ENCODE measurements at places on chromosomes 16 and 17.

GRCh38 chr16:77816293-77816692, 27.9 kb downstream of the VAT1L start:
- no peak for DNase-seq

DNA sequence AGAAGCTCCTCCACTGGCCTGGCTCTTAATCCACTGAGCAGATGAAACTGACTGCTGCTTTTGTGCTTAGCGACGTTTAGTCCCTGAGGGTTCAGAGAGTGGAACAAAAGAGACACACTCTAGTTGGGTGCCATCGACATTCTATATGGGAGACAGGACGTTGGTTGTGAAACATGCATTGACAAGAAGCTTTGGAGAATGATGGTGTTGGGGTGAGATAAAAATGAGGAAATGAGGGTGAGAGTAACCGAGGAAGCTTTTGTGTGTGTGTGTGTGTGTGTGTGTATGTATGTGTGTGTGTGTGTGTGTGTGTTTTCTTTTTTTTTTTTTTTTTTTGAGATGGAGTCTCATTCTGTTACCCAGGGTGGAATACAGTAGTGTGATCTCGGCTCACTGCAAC, 89.5 kb downstream of the ABCC1 start:
- no peak for DNase-seq

GRCh38 chr17:73533127-73533526, 111.1 kb downstream of the SDK2 start:
- DNase-seq, result no peak

DNA sequence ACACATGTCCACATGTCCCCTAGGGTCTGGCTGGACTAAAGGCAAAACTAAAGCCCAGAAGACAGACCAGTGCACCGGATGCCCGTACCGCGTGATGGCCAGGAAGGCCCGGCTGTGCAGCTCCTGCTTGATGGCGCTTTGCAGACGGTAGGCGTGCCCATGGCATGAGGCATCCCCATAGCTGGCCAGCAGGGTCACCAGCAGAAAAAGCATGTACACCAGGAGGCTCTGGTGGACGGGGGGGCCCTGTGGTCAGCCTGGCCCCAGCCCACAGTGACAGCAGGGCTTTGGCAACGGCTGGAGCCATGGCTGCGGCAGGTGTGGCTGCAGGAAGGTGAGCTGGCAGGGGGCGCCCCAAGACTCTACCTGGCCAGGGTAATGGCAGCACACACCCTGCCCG, 42.8 kb downstream of the PKD1 start:
- DNase-seq, result no peak

DNA sequence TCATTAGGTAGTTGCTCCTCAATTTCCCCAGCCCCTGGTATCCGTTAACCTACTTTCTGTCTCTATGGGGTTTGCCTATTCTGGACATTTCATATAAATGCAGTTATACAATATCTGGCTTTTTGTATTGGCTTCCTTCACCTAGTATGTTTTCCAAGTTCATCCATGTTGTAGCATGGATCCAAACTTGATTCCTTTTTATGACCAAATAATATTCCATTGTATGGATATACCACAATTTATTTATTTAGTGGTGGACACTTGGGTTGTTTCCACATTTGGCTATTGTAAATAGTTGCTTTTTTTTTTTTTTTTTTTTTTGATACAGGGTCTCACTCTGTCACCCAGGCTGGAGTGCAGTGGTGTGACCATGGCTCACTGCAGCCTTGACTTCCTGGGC, 15.9 kb downstream of the EPN2 start:
- DNase-seq, result no peak

DNA sequence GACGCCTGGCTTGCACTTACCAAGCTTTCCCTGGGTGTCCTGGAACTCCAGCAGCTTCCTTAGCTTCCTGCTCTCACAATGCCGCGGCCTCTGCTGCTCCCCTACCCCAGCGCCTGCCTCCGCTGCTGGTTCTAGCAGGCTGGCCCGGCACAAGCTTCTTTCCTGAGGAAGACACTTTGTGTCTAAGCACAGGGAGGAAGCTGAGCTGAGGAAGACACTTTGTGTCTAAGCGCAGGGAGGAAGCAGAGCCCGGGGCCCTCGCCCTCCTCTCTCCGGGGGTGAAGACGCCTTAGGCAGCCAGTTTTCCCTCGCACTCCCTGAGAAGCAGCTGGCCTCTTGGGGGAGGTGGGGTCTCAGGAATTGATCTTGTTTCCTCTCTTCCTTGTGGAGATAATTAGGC, 64.9 kb downstream of the PLD6 start:
- DNase-seq, result no peak

DNA sequence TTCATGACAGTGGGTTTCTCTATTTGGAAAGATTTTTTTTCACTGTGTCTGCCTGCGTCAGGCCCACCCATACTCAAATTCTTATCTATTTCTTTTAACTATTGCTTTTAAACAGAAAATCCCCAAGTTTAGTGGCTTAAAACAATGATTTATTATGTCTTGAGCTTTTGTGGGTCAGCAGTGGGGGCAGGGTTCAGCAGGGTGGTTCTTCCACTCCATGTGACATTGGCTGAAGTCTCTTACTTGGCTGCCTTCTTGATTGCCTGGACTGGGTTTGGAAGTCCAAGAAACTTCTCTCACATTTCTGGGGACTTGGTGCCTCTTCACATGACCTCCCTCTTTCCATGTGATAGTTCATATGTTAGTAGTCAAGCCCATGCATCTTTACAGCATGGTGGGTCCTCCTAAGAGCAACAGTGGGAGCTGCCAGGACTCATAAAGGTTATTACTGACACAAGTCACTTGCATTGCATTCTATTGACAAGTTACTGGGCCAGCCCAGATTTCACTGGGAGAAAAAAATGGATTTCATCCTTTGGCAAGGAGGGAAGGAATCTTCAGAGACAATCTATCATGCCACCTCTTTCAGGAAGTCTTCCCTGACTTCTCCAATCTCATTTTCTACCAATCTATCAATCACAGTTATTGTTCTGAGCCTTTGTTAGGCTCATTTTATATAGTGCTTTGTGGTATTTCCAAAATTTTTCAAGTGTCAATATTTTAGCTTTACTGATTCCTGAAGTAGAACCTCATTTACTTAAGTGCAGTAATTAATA, 436.1 kb downstream of the XYLT1 start:
- no peak for DNase-seq

DNA sequence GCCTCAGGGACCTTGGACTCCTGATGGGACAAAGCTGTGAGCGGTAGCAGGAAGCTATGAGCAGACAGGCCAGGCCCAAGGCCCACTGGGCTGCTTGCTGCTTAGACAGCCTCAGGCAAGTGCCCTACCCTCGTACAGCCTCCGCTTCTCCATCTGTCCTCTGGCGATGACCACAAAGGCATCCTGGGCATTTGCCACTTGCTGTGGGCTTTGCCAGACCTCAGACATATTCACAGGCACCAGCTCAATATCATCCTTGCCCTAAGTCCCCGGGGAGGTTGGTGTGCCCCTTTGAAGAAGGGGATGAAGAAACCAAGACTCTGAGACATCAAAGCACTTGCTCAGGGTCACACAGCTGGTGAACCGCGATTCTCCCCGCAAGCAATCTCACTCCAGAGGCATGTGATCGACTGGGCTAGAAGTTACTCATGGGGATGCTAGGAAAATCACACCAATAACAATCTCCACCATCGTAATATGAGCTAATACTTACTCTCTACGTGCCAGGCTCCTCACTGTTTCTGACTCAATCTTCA, 21.7 kb downstream of the PPL start:
- DNase-seq, result no peak

DNA sequence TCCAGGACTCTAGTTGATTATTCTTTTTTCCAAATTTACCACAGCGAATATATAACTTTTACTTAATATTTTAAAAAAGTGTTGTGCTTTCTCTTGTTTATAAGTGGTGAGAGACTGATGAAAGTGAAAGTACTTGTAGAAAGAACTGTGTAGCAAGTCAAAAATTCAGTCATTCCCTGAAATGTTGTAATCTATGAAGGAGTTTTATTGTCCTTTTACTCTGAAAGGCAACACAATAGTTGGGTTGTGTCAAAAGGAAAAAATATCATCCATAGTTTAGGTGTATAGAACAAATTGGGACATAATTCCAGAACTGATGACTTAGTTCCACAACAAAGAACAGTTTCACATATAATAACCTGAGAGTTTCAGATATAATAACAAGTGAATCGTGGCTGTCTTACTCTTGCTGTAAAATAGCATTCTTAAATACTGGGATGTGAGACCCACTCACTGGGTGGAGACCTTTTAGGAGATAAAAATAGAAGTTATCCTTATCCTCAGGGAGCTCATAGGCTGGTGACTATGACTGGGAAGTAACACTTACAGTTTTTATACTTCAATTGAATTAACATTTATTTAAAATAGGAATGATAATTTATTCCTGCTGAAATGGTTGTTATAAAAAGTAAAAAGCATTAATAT, 20.6 kb downstream of the CYB5B start:
- no peak for DNase-seq

GRCh38 chr17:19254651-19255050, 17.5 kb downstream of the EPN2 start:
- no peak for DNase-seq

- no peak for DNase-seq
Observed at GRCh38 chr16:50878966-50879615, 137.2 kb downstream of the CYLD start.

DNA sequence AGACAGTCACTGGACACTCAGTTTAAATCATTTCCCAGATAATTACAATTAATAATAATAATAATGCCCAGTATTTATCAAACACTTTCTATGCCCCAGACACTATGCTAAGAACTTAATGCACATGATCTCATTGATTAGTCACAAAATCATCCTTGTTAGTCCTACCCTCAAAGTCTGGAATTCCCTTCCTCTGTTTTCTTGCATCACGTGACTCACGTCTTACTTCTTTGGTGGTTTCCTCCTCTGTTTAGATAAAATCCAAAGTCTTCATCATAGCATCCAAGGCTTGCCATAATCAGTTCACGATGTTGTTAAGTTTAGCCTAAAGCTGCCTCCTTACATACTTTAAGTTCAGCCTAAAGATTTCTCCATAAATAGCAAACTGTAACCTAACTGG, 471.9 kb downstream of the PMP22 start:
- DNase-seq, result no peak

- no peak for DNase-seq
Observed at GRCh38 chr16:68792465-68793324, 50.6 kb upstream of the TANGO6 start.

DNA sequence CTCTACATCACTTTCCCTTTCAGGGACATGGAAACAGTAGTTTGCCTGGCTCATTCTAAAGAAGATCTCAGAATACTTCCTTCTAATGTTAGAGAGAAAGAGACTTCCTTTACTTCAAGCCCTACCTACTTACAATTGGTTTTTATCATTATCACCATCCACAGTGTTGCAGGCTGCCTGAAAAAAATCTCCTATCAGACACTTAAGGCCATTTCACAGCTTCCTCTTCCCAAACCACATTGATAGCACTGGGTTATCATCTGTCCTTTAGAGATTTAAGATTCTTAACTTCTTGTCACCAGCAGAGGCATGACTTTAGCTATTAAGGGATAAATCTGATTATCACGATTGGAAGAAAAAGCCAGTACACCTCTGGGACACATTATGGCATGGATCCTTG, 178.5 kb upstream of the TBX2 start:
- DNase-seq, result no peak

GRCh38 chr17:50692448-50693035, 15.2 kb downstream of the ANKRD40 start:
- no peak for DNase-seq

- no peak for DNase-seq
Observed at GRCh38 chr17:3553419-3554401, 3.9 kb downstream of the TRPV3 start.

- no peak for DNase-seq
Observed at GRCh38 chr16:43294-43693, 10.1 kb downstream of the POLR3K start.

DNA sequence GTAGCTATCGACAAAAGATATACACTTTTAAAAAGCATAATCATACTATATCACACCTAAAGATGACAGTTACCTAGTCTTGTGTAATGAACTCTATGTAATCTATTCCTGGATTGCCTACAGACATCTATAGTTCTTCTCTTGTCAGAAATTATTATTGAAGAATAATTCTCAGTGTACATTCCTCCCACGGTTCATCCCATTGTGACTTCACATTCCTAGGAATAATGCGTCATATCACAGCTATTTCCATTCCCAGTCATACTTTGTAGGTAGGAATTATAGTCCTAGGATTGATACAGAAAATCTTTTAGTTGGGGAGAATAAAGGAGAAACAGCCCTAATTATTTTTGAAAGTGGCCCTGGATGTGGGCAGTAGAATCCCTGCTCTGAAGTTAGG, 44.0 kb upstream of the ABCC11 start:
- no peak for DNase-seq
